ENCODE measurements at places on chromosomes 1 and 21.

- no peak for DNase-seq
These were observed 8.1 kb upstream of the TACSTD2 start for GRCh38 chr1:58585166-58585565.

DNA sequence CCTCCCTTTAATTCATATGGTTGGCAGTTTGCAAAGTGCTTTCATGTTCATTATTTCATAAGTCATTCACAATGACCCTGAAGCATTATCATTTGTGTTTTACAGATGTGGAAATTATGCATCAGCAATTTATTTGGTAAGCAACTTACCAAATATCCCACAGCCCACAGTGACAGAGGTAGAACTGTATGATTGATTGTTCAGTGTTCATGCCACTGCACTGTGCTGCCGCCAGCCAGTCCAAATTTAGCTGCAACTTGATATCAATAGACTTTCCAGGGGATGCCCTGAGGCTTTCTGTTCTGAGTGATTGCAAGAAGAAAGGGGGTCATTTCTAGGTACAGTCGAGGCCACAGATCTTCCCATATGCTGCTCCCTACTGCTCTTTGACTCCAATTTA is 380.3 kb downstream of the PLPP3 start:
- DNase-seq, result no peak

GRCh38 chr1:57683037-57683942 is 259.4 kb upstream of the DAB1 start:
- no peak for DNase-seq

DNA sequence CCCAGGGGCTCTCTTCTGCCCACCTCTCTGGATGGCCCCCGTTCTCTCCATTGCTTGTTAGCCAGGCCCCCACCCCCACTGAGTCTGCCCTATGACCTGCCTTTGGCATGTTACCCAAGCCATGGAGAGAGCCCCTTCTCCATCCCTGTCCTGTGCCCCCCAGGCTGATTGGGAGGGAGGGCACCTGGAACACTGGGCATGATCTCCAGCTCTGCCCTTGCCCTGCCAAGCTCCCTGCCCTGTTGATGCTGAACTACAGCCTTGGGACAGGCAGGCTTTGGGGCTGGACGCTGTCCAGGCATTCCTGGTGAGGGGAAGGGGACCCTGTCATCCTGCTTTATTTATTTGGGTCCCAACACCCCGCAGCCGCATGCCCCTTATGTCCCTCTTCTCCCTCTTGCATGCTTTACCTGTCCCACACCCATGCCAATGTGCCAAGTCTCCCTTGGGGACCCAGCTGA is 10.7 kb downstream of the TRIM46 start:
- DNase-seq, result no peak

DNA sequence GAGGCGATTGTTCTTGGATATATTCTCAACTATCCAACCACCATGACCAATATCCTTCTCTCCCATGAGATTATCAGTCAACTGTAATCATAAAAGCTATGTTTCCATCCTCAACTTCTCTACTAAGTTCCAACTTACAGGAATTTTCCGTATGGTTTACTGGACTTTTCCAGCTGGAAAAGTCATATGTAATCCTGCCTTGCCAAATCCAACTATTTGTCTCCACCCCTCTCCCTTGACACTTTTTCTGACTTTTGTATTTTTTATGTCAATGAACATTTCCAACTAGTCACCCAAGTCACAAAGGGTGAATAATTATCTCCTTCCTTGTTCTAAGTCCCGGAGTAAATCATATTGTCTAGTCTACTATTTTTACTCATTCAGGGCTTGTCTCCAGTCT is 293.1 kb downstream of the USP25 start:
- DNase-seq, result no peak

DNA sequence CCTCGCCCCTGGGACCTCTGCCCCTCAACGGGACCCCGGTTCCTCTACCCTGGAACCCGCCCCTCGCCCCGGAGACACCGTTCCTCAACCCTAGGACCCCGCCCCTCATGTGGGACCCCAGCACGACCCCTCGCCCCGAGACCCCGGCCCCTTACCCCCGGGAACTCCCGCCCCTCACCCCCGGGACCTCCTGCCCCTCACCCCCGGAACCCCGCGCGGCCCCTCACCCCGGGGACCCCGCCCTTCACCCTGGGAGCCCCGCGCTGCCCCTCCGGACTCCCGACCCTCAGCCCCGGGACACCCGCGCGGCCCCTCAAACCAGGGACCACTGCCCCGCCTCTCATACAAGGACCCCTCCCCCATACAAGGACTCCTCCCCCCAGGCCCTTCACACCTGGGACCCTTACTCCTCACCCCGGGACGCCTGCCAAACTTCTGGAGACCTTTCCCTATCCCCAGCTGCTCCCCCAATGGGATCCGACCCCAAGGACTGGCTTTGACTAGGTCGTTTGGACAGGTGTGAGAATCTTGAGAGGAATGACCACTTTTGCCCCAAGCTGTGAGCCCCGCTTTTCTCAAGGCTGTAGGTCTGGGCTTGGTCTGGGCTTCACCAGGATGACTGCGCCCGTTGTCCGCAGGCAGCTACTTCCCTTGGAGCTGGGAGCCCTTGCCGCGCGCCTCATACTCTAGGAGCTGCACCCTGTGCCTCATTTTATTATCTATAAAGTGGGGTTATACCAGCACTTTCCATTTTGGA is 843 bp downstream of the DIP2A start:
- peak; percentile 82 for DNase-seq

DNA sequence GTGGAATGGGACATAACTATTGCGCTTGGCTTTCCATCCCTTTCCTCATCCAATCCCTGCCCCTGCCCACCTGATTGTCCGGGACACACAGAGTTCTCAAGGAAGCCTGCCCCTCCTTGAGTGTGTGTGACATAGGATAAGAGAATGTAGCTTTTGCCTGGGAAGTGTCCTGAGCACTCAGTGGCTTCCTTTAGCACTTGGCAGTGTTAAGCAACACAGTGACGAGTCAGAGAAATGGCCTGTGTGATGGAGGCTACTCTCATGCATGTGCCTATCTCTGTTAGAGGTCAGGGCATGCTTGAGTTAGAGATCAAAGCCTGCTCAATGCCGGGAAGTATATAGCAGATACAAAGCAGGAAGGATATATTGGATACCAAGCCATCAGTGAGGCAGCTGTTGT is 289.5 kb downstream of the SIPA1L2 start:
- DNase-seq, result no peak

GRCh38 chr1:8706995-8707396 is 110.4 kb downstream of the RERE start:
- no peak for DNase-seq

- DNase-seq, result no peak
These were observed 150.1 kb upstream of the SOD1 start for GRCh38 chr21:31509194-31510017.

- no peak for DNase-seq
These were observed 156.8 kb upstream of the TNR start for GRCh38 chr1:175900171-175900570.

DNA sequence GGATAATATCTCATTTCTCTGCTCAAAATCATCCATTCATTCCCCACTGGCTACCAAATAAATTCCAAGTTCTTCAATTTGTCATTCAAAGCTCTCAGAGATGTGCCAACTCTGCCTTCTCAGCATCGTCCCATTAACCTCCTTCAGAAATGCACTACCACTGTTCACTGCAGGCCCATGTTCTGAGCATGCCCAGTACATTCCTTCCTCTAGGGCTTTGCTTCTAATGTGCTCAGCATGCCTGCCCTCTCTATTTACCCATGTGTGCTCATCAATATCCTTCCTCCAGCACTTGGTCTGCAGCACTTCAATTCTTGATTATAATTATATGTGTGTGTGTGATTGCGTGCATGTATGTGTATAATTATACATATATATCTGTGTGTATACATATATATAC is 36.1 kb upstream of the RGS8 start:
- DNase-seq, result no peak

DNA sequence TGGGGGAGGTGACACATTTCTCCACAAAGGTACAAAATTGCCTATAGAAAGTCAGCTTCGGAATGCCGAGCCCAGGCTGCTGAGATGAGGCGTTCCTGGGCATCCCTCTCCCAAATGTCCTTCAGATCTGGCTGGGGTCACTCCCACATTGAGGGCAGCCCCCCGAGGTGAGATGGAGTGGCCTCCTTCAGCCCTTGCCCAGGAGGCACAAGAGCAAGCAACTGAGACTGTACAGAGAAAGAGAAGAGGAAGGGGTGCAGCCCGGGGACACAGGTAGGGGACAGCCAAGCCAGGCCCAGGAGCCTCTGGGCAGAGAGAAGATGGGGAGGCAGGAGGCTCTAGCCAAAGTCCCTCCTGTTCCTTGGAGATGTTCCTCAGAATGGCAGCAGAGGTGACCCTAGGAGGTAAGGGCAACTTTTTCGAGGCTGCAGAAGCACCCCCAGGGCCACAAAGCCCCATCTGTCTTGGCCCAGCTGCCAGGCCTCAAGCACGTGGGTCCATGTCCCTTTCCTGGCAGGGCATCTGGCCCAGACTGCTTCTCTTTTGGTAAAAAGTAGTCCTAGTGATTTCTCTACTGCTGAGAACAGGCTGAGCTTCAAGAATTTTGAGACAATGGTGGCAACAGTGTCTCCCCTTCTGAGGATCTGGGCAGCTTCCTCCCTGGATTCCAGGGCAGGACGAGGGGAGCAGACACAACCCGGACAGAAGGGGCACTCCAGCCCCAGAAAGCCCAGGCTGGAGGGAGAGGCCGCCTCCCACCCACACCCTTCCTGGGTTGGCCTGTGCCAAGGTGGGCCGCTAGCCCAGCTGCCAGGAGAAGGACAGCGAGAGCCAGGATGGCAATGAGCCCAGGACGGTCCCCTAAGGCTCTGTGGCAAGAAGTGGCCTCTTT is 68.0 kb downstream of the LRRN2 start:
- DNase-seq, result no peak

GRCh38 chr1:207336559-207337467 is 15.3 kb downstream of the CD55 start:
- DNase-seq, result no peak

GRCh38 chr1:204383163-204383904 is 23.6 kb upstream of the PLEKHA6 start:
- DNase-seq, result no peak

DNA sequence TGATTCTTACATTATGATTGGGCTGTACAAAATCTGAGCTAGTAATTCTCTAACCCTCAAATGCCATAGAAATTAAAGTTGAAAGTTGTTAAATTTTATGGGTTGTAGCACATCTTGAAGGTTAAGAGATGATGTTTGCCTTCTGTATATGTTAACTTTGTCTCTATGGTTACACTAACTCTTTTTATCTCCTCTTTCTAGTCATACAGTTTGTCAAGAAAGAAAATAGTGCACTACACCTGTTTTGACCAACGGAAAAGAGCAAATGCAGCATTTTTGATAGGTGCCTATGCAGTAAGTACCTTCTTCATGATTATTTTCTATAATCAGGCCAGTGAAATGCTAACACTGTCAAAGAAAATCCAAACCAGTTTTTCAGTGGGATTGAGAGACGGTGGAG is 38.2 kb downstream of the CDC14A start:
- no peak for DNase-seq

GRCh38 chr1:23558140-23558871 is 995 bp downstream of the ID3 start:
- DNase-seq, result peak; percentile 87

- DNase-seq, result no peak
These were observed 8.6 kb downstream of the ITGB2 start for GRCh38 chr21:44912158-44912473.

DNA sequence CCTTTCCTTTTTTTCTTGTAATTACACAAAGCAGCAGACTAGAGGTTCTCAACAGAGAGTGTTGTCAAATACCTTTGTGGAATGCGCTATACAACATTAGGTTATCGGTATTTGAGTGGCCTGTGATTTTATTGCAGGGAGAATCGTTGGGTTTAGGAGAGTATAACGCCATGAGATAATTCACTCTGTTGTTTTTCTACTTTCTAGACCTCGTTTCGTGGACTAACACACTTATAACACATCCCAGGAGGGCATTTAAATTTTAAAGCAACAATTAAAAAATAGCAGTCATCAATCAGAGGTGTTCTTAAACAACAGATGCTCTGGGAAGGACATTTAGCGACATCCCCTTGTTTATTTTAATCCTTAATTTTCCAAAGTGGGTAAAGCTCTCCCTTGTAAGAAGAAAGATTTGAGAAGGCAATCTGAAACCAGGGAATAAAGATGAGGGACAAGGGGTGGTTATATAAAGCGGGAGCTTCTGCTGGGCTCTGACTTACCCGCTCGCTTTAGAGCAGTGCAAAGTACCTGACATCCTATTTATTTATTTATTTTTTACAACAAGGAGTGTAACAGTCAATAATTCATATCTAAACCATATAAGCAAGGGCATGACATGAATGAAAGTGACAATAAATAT is 4.9 kb downstream of the PBX1 start:
- DNase-seq, result no peak

- DNase-seq, result no peak
These were observed 18.1 kb downstream of the SLX9 start for GRCh38 chr21:44957901-44958451.

- DNase-seq, result no peak
These were observed 61.6 kb downstream of the ZBTB18 start for GRCh38 chr1:244112636-244113035.

DNA sequence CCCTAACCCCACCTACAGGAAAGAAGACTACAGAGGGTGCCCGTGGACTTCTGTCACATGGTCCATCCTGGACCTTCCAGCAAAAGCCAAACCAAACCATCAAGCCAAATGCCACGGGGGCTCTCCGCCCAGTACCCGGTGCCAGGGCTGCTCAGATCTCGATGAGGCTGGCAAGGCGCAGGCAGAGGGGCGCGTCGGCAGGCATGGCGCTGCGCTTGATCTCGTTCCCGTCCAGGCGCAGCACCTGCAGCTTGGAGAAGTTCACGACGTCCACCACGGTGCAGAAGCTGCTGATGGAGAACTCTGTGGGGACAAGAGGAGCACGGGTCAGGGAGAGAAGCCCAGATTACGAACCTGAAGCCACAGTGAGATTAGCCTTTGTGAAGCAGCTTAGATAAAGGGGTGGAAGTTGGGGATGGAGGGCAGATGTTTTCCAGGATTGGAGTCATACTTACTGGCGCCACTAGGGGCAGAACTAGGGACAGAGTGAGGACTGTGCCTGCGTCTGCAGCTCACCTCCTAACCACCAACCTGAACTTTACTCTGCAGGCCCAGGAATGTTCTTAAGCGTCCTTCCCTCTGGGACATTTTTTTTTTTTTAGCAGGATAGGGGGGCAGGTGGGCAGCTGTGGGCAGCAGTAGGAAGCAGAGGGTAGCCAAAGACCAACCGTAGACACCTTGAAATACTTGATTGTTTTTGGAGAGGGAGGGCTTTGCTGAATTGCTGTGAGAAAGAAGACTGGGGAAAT is 8.6 kb downstream of the FMOD start:
- DNase-seq, result no peak

DNA sequence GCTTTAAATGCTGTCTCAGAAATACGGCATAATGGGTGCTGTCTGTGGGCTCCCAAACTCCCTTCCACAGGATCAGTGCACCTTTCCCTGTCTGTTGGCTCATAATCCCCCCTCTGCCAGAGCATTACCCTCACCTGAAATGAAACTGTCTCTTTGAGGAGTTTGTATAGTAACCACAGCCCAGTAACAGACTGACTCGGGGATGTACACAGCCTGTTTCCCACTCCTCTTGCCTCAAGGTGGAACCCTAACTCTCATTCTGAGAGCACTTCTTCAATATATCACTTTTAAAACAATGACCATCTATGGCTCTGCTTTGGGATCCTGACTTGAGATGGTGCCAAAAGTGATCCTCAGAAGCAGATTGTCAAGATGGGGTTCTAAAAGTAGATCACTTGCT is 332.5 kb downstream of the AMY1C start:
- no peak for DNase-seq

Data from coronary artery (tissue), 2 donors.